ENCODE measurements at places on chromosomes 1 and 21.

DNA sequence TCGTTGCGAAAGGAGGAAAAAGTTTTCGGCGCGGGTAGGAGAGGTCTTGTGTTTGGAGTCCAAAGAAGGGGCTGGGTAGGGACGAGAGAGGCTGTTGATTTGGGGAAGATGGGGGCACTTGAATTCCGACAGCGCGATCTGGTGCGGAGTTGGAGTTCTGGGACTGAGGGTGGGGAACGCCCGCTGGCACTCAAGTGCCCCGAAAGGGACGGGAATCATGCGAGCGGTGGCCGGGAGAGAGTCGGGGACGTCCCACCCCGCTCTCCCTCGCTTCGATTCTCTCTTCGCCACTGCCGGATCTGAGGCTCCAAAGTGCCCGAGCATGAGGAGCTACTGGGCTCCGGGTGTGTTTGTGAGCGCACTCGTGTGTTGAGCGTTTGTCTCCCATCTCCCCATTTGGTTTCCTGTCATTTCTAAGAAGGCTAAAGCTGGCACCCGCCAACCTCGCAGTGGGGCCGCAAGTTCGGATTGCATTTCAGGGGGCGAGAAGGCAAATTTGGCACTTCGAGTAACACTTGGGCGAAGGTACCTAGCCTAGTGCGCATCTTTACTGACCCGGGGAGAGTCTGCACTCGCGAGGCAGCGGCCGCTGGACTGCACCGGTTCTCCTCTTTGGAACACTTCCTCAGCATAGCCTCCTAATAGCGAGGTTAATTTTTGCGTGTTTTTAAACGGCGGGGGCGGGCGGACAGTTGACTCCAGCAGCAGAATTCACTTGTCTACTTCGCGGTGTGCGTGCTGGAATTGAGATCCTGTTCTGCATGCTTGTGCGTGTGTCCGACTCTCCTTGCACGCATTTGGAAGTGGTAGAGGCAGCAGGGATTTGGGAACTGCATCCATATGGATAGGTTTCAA, 1.2 kb downstream of the CHRM3 start:
- DNase-seq, result no peak

DNA sequence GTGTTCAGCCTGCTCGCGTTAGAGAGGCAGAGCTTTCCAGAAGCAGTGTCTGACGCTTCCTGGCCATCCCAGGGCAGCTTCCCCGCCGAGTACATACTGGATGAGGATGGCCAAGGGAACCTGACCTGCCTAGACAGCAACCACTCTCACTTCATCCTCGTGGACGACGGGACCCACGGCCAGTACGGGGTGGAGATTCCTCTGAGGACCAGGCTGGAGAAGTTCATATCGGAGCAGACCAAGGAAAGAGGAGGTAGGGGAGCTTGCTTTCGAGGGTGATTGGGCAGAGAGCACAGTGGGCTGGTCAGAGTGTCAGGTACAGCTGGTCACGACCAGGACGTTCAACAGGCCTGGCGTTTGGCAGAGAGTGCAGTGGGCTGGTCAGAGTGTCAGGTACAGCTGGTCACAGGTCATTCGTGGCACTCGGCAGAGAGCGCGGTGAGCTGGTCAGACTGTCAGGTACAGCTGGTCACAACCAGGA, 22.4 kb downstream of the TRPM2 start:
- DNase-seq, result no peak

GRCh38 chr1:21508580-21509350, 458 bp upstream of the ALPL start:
- DNase-seq, result peak; percentile 30

DNA sequence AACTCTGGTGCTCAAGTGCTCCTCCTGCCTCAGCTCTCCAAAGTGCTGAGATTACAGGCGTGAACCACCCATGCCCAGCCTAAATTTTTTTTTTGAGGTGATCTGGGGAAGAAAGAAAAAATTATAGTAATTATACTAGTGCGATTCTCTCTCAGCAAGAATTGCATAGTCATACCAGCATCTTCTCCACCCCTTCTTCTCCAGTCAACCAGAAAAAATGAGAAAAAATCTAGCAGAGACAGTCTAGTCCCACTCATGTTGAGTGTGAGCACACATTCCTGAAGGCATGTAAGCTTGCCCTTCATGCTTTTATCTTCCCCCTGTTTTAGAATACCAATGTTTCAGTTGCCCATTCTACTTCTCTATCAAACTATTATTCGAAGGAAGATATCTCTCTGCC, 207.6 kb downstream of the S1PR1 start:
- DNase-seq, result no peak

DNA sequence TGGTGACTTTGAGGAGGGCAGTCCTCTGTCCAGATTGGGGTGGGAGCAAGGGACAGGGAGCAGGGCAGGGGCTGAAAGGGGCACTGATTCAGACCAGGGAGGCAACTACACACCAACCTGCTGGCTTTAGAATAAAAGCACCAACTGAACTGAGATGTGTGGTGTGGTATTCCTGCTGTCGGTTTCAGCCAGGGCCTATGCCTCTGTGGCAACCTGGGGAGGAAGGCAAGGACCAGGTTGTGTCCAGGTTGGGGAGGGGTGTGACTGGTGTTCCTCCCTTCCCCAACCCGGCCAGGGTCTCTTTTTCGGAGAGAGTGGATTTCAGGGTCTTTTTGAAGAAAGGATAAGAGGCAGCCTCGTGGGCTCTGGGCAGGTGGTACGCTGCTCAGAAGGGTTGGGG, 6.3 kb downstream of the PROK1 start:
- DNase-seq, result no peak

- no peak for DNase-seq
Measured at GRCh38 chr1:176193023-176193422, 14.1 kb downstream of the COP1 start.

- no peak for DNase-seq
Measured at GRCh38 chr1:236342403-236343245, 51.5 kb upstream of the EDARADD start.

GRCh38 chr1:151905070-151905442, 4.3 kb downstream of the THEM4 start:
- DNase-seq, result peak; percentile 17

- no peak for DNase-seq
Measured at GRCh38 chr1:166947398-166948043, 27.8 kb downstream of the ILDR2 start.

- DNase-seq, result no peak
Measured at GRCh38 chr1:53160924-53161378, 18.5 kb upstream of the SLC1A7 start.

DNA sequence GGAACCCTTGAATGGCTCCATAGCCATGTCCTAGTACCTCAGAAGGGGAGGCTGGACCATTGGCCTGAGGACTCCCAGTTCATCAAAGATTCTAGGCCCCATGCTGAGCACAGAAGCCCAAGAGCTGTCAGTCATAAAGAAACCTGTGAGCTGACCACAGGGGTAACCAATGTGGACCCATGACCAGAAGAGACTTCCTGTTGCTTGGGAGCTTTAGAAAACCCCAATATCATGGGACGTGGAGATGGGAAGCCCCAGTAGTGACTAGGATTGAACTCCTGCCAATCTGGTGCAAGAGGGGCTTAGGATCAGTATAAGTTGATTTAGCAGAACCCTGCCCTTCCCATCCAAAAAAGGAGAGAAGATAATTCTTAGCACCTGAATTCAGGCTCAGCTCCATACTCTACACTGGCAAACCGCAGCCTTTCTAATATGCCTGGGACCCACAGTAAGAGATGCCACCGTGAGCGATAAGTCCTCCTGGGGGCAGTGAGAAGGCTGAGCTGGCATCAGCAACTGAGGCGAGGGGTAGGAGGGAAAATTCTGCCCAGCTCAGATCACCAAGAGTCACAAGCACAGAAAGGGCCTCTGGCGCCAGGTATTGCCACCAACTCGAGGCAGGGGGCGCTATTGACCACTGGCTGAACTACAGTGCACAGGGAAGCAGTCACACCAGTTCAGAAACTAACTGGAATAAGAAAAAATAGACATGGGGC, 108.9 kb downstream of the CAPN8 start:
- no peak for DNase-seq

GRCh38 chr1:178819123-178819522, 51.8 kb downstream of the ANGPTL1 start:
- no peak for DNase-seq

- no peak for DNase-seq
Measured at GRCh38 chr1:101957771-101958170, 39.0 kb downstream of the OLFM3 start.

DNA sequence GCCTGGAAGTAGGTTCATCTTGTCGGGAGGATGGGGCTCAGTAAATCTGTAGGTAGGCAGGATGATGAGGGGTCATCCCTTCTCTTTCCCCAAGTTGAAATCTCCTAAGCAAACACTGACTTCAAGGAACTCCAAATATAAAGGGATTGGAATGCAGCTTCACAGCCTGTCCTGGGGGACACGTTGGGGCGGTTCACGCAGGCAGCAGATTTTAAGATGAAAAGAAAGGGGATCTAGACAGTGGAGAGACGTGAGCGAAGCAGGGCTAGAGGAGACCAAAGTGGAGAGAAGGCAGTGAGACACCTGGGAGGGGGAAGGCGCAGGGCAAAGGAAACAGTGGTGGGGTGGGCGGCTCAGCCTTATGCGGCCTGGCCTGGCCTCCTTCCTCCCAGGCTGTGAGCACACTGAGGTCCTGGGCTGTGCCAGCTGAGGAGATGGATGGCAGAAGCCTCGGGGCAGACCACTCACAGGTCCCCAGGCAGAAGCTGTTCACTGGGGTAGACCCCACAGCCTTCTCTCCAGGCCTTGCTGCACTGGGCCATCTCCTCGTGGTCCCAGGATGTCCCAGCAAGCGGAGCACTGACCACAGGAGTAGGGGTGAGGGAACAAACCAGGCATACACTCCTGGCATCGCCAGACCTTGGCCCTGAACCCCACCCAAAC, 51.7 kb downstream of the TOR1AIP2 start:
- no peak for DNase-seq

GRCh38 chr1:244657421-244657820, 4.5 kb downstream of the DESI2 start:
- DNase-seq, result no peak

- no peak for DNase-seq
Measured at GRCh38 chr1:66050123-66050522, 257.4 kb downstream of the PDE4B start.

- no peak for DNase-seq
Measured at GRCh38 chr1:51792864-51793263, 85.7 kb downstream of the NRDC start.

DNA sequence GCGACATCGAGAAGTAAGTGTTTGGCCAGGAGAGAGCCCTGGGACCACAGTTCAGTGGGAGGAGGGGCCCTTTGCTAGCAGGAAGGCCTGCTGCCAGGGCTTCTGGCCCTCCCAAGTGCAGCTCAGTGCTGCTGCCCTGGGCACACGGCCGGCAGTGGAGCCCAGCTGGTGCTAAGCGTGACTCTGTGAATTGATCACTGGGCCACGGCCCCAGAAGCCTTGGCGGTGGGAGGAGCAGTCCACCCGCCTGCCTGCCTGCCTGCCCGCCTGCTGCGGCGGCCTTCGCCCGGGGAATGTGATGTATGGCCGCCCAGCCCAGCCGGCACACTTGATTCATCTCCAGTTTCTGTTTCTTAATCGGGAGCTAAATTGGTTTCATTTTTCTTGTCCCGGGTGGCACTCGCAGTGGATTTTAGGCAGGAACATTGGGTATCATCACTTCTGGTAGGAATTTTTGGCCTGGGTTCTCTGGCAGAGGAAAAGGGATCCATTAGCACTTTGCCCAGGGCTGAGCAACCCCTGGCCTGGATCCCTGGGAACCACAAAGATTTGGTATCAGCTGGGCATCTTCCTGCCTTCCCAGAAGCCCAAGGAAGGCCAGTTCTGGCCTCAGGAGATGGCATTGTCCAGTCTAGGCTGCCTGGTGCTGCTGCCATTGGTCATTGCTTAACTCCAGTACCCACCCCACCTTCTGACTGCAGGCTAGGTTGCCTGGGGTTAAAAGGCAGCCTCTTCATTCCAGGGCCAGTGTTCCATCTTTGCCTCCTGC, 28.6 kb downstream of the TMEM53 start:
- no peak for DNase-seq

DNA sequence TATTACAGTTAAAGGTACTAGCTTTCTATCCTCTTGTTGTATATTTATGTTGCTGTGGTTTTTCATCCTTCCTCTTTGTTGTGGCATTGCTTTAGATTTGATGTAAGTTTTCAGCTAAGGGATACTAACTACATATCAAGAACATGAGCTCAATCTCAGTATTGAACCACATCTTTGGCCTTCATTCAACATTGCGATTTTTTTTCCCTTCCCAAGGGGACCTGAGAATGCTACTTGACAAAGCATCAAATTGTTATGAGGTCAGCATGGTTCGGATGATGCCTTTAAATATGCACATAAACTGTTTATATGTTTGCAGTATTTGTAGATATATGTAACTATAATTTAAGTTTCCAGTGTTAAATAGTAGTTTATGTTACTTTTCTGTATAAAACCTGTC, 31.7 kb upstream of the GPR88 start:
- DNase-seq, result no peak

- DNase-seq, result no peak
Measured at GRCh38 chr1:108050911-108051629, 86.1 kb upstream of the VAV3 start.

GRCh38 chr1:9909234-9910046, 629 bp downstream of the CTNNBIP1 start:
- peak; percentile 20 for DNase-seq

GRCh38 chr1:41957568-41957967, 38.8 kb upstream of the HIVEP3 start:
- no peak for DNase-seq

DNA sequence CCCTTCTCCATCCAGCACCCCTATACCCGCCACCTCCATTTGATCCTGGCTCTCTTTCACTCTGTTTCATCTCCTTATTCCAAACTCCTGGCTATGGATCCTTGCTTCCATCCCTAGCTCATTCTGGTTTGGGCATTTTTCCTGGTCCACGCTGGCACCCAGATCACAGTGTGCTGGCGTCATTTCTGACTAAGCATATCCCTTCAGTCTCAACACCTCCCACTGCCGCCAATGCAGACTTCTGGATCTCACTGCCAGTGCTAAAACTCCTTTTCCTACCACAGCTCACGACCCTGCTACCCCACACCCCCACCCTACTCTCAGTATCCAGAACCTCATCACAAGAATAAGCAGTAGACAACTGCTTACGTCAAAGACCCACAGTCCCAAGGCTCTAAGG, 16.3 kb downstream of the SEC16B start:
- no peak for DNase-seq

DNA sequence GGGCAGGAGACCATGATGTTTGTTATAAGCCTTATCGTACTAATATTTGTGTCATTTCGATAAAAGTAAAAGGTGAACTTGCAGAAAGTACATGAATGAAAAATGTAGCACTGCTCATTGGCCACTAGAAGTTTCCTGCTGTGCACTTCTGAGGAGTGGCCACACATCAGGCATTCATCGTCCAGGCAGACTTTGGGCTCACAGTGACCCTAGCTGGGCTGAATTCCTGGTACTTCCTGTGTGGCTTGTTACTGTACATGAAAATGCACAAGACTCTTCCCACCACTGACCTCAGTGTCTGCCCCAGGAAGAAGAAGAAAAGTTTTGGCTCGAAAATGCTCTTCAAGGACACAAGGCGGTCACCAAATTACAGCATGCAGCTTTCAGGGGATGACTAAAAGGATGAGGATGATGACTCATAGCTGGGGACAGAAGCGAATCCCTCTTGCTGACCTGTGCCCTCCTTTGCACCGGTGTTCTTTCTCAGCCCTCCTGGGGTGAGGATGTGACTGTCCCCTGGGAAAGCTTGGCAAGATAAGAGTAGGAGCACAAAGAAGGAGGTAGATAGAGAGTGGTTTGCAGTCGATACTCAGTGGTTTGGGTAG, 252.4 kb upstream of the KAZN start:
- DNase-seq, result no peak
